HS-5 (cell line): ENCODE measurements at places on chromosomes 3 and 15.
A peak's percentile ranks its signal among the peaks of the same experiment; 100 is the strongest.

DNA sequence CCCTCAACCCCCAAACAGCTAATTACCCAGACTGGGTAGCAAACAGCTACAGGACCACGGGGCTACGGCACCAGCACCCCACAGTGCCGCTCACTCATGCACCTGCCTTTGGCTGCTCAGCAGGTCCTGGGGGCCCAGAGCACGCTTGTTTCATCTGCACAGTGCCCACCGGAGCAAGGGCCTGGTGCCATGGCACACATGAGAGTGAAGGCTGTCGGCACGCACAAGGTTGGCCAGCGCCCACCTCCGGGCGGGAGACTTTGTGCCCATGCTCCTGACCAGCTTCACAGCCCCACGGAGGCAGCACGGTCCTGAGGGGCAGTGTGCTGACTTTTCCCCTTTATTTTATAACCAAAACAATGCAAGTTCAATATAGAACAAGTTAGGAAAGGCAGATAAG is 135.9 kb upstream of the NSMCE3 start:
- no peak for DNase-seq

- no peak for DNase-seq
These were observed 137.7 kb downstream of the TPRG1 start for GRCh38 chr3:189309400-189309975.

DNA sequence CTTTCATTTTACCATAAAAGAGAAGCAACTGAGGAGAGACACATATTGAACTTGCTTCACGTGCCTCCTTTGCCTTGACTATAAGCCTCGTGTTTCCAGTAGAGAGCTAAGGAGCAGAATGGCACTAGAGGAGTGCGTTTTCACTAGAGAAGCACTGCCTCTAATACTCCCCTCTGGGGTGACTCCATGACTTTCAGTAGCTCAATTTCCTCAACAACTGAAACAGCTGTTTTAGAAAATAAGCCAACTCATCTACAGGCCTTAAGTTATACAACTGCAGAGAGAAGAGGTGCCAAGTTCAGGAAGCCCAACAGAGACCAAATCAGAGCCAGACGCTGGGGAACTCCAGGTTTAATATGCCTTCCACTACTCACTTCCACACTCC is 1.9 kb downstream of the UBP1 start:
- DNase-seq = no peak

DNA sequence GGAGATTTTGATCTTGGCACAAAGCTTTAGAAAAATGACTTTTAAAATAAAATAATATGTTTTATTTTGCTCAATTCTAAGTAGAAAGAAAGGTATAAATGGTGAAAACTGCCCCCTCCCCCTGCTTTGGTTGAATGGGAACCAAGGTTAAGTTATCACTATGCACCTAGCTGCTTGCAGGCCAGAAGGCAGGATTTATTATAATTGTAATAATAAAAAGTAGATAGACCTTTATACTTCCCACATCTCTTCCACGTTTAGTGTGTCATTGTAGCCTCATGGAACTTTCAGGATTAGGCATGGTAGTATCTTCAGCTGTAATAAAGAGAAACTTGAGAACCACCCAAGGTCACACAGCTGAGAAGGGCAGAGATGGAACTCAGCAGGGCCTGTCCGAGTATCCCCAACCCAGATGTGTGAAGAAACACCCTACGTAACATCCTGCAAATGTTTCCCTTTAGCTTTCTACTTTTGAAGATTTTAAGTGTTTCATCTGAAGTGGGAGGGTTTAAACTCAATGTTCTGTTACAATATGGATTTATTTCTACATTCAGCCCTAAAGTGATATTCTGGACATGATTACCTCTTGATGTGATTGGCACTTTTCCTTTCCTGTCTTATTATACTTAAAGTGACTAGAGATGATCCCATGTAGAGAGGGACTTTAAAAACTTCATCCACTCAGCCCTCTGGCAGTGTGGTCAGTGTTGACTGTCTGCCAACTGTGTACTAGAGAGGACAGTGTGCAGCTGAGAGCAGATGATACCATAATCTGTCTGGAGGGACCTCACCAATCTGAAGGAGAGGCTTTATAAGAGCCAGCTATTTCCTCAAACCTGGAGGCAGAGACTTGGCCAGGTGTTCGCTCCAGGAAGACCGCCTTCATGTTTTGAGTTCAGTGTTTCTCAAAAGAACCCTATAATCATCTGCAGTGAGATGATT is 282.5 kb upstream of the TRIM42 start:
- no peak for DNase-seq

- no peak for DNase-seq
These were observed 13.7 kb upstream of the U2SURP start for GRCh38 chr3:142987707-142988106.

DNA sequence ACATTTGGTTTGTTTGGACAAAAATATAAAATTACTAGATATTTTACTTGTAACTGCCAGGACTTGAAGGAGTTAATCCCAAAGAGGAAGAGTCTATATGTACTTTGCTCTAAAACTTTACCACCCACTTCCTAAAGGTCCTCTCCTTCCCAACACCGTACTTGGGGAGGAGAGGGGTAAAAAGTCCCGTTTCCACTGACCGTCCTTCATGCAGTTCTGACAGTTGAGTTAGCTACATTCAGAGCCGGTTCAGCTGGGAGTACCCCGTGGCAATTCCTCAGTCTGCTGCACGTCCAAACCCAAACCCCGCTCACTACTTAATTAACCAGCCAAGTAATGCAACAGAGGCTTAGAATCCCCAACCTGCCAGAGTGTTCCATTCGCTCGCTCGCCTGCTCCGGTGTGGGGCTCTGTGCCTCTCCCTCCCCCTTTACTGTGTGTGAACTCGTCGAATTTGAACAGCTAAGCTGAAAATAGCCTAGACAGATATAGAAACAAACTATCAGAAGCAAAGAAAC is 519.7 kb downstream of the FOXP1 start:
- DNase-seq = no peak

- no peak for DNase-seq
These were observed 83.0 kb downstream of the PDCD6IP start for GRCh38 chr3:33881156-33882064.

DNA sequence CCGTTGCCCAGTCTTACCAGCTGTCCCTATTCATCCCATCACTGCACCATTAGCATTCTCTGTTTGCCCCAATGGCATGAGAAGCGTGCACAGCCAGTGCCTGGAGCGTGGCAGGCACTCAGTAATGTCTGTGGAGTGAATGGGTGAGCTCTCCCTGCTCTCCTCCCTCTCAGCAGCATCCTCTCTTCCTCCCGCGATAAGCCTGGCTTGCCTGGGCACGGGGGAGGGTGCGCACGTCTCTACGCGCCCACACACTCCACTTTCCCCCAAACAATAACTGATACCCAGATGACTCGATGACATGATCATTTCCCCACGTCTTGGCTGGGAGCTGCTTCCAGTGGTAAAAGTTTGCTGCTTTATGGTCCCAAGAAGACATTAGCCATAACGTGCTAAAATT is 81.8 kb upstream of the LINGO1 start:
- no peak for DNase-seq

- peak; percentile 70 for DNase-seq
These were observed 28.4 kb downstream of the IRAK2 start for GRCh38 chr3:10192953-10193691.

- no peak for DNase-seq
These were observed 63.4 kb upstream of the FEZF2 start for GRCh38 chr3:62436785-62437184.

DNA sequence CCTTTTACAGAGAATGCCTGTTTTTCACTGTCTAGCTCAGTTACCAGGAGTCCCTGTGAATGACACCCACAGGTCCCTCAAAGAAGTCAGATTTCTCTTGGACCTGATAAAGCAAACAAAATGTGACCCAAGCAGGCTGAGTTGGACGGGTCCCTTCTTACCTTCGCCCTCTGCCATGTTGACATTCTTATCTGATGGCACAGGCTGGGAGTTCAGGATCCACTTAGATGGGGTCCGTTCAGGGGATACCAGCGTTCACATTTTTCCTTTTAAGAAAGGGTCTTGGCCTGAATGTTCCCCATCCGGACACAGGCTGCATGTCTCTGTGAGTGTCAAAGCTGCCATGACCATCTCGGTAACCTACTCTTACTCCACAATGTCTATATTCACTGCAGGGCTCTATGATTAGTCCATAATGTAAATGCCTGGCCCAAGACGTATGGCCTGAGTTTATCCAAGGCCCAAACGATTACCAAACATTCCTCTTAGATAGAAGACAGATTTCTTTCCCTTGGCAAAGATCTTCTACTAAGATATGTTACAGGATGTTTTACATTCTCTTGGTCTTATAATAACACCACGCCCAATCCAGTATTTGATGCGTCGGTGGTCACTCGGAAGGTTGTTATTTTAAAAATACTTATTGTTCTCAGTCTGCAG is 179.1 kb downstream of the THSD4 start:
- peak; percentile 78 for DNase-seq

- no peak for DNase-seq
These were observed 87.0 kb downstream of the CFAP20DC start for GRCh38 chr3:58962816-58963215.

DNA sequence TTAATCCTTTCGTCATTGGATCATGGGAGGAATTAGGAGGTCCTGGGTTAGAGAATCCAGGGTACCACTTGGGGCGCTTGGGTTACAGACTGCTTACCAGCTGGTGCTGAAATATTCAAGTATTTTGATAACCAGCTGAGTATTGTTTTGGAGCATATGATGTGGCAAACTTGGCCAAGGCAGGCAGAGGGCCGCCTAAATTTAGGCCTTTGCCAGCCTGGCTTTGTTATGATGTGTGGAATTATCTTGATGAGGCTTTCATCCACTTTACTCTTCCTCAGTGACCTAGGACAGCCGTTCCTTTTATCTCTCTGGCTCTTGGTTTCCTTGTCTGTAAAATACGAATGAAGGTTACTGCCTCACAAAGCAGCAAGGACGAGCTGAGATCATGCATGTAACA is 6.9 kb downstream of the COPG1 start:
- no peak for DNase-seq

GRCh38 chr3:6785726-6786125 is 75.2 kb upstream of the GRM7 start:
- DNase-seq = no peak

DNA sequence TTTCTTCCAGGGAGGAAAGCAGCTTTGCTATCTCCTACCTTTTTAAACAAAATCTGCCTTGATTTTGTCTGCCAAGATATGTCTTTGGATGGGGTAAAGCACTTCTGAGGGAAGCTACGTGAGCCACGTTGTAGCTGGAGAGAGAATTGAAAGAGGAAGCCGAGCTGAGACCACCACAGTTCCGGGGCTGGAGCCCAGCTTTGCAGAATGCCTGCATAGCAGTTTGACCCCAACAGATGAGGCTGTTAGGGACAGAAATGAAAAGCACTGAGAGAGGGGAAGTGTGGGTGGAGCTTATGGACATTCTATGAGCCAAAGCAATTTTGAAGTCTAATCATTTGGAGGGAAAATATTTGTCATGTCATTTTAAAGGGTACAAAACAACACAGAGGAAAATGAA is 45.4 kb downstream of the LIPC start:
- DNase-seq = no peak

- DNase-seq = peak; percentile 32
These were observed 57.8 kb upstream of the KY start for GRCh38 chr3:134708671-134709070.

- DNase-seq = no peak
These were observed 3.1 kb downstream of the CIDEC start for GRCh38 chr3:9876991-9877390.
